Uterus (tissue), 4 donors: ENCODE measurements at places on chromosomes 3 and 15.
A peak's percentile ranks its signal among the peaks of the same experiment; 100 is the strongest.

DNA sequence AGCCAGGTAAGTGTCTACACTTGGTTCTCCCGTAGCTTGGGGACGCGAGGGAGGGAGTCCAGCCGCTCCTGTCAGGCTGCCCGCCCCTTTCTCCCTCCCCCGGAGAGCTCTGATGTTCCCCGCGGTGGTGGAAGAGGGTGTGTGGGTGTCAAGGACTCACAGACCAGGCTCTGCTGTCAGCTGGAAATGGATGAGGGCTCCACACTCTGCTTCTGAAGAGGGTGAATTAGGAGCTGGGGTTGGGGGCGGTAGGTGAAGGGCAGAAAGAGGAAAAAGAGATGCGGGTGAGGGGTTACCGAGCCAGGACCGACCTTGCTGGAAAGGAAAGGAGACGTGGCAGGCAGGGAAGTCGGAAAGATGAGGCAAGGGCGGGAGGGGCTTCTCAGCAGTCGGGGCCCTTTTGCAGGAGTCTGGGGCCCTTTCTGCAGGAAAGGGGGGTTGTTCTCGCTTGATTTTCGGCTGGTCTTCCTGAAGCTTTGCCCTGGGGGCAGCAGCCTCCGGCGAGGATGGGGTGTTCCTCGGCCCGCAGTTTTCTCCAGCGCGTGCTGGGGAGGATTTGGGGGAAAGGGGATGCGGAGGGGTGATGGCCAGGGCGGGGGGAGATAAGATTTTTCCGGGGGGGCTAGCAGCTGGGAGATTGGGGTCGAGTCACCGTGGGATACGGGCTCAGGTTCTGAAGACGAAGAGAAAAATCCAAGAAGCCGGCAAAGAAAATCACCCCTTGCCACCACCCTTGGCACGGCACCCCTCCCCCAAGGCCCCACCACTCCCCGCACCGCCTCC is 602 bp upstream of the BAHD1 start:
- peak overlapping the region; percentile 99 for H3K4me3 ChIP-seq
- H3K36me3 ChIP-seq = no peaks in the 10 kb centered on the region
- no peaks in the 10 kb centered on the region for H3K27me3 ChIP-seq
- peak; percentile 57 for DNase-seq

DNA sequence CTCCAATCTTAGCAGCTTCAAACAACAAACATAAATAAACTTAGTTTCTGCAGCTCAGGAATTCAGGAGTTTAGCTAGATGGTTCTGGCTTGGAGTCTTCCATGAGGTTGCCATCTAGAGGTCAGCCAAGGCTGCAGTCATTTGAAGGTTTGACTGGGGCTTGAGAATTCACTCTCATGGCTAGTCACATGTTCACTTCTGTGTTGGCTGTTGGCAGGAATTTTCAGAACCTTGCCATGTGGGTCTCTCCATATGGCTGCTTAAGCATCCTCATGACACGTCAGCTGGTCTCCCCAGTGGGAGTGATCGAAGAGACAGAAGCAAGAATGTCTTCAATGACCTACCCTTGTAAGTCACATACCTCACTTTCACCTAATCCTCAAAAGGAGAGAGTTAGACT is 269.2 kb upstream of the CNTN3 start:
- no peaks in the 10 kb centered on the region for H3K4me1 ChIP-seq
- no peak overlapping the region for H3K27ac ChIP-seq
- no peak overlapping the region for H3K4me3 ChIP-seq
- DNase-seq = no peak

GRCh38 chr15:67834581-67835296 is 5.1 kb downstream of the RNU6-1 start:
- no peaks in the 10 kb centered on the region for H3K36me3 ChIP-seq
- peak overlapping the region; percentile 28 for H3K4me3 ChIP-seq
- DNase-seq = no peak
- H3K27me3 ChIP-seq = peaks cover 53% of the 10 kb centered on the region

- no peaks in the 10 kb centered on the region for H3K36me3 ChIP-seq
- DNase-seq = no peak
- no peak overlapping the region for H3K27ac ChIP-seq
- H3K4me3 ChIP-seq = no peak overlapping the region
- H3K27me3 ChIP-seq = no peaks in the 10 kb centered on the region
These were observed 84.0 kb downstream of the HES1 start for GRCh38 chr3:194219826-194220410.

DNA sequence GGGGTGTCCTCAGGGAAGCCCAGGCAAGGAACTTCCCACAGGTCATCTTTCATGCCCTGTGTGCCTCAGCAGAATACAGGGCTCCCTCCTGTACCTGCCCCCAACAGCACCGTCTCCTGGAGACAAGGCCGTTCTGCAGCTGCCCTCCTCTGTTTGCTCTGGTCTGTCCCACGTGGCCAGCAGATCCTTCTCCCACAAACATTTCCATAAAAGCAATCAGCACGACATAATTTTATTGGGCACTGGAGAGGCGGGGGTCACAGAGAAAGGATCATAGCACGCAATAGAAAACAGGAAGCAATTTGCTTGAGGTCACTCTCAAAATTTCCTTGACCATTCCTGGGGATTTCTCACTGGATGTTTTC is 29.4 kb downstream of the STARD5 start:
- no peak overlapping the region for H3K4me3 ChIP-seq
- DNase-seq = no peak
- H3K4me1 ChIP-seq = no peaks in the 10 kb centered on the region
- no peak overlapping the region for H3K27ac ChIP-seq

GRCh38 chr3:908839-909238 is 184.0 kb upstream of the CNTN6 start:
- no peaks in the 10 kb centered on the region for H3K27me3 ChIP-seq
- H3K36me3 ChIP-seq = no peaks in the 10 kb centered on the region
- H3K4me1 ChIP-seq = no peaks in the 10 kb centered on the region
- no peak overlapping the region for H3K4me3 ChIP-seq

DNA sequence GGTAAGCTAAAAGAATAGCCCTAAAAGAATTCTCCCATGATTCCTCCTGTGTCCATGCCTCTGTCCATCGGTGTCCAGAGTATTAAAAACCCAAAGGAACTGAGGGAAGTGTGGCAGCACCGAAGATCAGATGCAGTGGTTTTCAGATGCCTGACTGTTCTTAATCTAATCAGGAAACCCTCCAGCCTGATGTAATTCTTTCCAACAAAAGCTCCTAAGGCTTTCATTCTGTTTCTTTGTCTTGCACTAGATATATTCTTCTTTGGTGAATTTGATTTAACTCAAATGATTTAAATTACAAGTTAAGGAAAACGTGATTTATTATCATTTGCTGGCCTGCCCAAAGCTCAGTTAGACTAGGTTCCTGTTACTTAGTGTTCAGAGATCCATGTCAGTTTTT is 71.2 kb downstream of the ARHGAP31 start:
- no peaks in the 10 kb centered on the region for H3K4me1 ChIP-seq
- H3K27me3 ChIP-seq = no peaks in the 10 kb centered on the region
- no peak overlapping the region for H3K4me3 ChIP-seq
- no peak overlapping the region for H3K27ac ChIP-seq
- no peaks in the 10 kb centered on the region for H3K36me3 ChIP-seq

DNA sequence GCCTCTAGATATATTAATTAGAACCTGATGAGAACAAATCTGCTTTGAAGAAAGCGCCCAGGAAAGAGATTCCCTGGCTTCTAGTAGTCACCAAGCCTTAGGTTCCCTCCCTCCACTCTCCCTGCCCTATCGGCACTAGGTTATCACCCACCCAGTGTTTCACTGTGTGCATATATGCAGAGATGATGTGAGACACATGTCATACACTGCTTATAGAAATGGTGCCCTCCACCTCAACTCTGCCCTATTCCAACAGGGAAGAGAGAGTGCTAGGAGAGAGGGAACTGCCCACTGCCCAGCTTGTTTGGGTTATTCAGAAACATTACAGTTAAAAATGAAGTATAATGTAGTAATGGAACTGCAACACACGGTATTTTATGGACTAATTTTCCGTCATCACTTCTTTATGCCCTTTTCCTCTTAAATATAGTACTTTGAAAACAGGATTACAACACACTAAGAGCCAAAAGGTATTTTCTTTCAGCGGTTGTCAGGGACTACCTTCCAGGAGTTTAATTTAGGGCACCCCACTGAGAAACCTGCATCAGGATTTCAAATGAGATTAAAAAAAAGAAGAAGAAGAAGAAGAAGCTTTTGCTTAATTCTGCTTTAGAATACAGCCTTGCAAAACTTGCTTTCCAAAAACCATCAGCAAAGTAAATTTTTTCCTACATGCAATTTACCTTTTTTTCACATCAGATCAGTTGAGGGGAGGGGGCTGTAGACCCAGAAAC is 55.3 kb downstream of the MEIS2 start:
- H3K4me3 ChIP-seq = no peak overlapping the region
- peak overlapping the region; percentile 18 for H3K27ac ChIP-seq
- no peak for DNase-seq
- no peaks in the 10 kb centered on the region for H3K27me3 ChIP-seq
- H3K36me3 ChIP-seq = no peaks in the 10 kb centered on the region
- peaks cover 9% of the 10 kb centered on the region for H3K4me1 ChIP-seq

GRCh38 chr3:15154326-15154725 is 51.7 kb upstream of the CAPN7 start:
- no peaks in the 10 kb centered on the region for H3K4me1 ChIP-seq
- DNase-seq = no peak
- no peak overlapping the region for H3K4me3 ChIP-seq
- no peaks in the 10 kb centered on the region for H3K27me3 ChIP-seq
- no peak overlapping the region for H3K27ac ChIP-seq
- H3K36me3 ChIP-seq = no peaks in the 10 kb centered on the region

DNA sequence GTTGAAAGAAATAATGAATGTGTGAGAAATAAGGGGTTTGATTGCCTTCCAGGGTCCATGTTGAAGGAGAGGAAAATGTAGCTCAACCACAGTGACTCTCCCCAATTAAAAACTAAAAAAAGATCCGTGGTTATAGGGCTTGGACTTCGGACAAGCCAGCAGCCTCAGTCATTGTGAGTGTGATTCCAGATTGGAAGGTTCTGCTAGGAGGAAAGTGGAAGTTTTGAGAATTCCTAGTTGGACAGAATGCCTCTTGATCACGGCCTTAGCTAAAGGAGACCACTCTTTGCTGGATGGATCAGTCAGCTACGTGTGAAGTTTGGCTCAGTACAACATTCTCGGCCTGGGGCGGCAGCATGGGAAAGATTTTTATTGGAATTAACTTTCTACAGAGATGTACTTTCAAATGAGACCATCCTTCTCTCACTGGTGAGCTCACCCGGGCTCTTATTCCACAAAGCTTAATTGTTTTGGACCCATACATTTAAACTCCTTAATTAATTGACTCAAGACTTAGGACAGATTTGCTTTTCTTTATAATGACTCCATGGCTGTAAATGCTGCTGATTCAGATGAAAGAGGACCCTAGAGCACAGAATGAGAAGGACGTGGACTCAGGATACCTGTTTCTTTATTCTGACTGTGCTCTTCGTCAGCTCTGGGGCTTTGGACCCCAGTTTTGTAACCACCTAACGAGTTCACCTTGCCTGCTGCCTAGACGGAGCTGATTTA is 27.5 kb downstream of the FLNB start:
- DNase-seq = no peak
- H3K27me3 ChIP-seq = no peaks in the 10 kb centered on the region
- no peaks in the 10 kb centered on the region for H3K36me3 ChIP-seq
- peaks cover 8% of the 10 kb centered on the region for H3K4me1 ChIP-seq

GRCh38 chr15:22786868-22787698 is 639 bp downstream of the NIPA1 start:
- no peaks in the 10 kb centered on the region for H3K4me1 ChIP-seq
- no peak for DNase-seq
- no peaks in the 10 kb centered on the region for H3K36me3 ChIP-seq
- H3K27me3 ChIP-seq = no peaks in the 10 kb centered on the region

DNA sequence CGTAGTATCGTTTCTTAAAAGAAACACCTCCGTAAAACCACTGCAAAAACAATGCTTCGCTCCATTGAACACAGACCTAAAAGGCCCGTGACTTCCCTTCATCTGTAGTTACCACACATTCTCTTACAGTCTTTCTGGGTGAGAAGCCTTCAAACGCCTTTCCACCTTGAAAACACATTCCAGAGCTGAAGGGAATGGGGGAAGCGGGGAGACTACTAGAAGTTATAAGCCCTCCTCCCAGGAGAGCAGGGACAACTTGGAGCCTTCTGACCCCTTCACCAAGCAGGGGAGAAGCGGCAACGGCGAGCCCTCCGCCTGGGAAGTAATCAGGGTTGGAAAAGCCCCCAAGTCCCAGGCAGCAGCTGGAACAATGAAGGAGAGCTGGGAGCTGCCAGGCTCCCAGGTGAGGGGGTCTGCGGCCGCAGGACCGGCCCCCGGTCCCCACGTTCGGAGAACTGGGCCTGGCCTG is 461 bp downstream of the SECISBP2L start:
- H3K36me3 ChIP-seq = no peaks in the 10 kb centered on the region
- no peaks in the 10 kb centered on the region for H3K27me3 ChIP-seq
- DNase-seq = peak; percentile 16
- peak overlapping the region; percentile 88 for H3K4me3 ChIP-seq

GRCh38 chr3:129703913-129704312 is 97.4 kb upstream of the PLXND1 start:
- no peaks in the 10 kb centered on the region for H3K4me1 ChIP-seq
- no peaks in the 10 kb centered on the region for H3K36me3 ChIP-seq
- DNase-seq = no peak
- H3K27me3 ChIP-seq = no peaks in the 10 kb centered on the region
- no peak overlapping the region for H3K27ac ChIP-seq
- no peak overlapping the region for H3K4me3 ChIP-seq

DNA sequence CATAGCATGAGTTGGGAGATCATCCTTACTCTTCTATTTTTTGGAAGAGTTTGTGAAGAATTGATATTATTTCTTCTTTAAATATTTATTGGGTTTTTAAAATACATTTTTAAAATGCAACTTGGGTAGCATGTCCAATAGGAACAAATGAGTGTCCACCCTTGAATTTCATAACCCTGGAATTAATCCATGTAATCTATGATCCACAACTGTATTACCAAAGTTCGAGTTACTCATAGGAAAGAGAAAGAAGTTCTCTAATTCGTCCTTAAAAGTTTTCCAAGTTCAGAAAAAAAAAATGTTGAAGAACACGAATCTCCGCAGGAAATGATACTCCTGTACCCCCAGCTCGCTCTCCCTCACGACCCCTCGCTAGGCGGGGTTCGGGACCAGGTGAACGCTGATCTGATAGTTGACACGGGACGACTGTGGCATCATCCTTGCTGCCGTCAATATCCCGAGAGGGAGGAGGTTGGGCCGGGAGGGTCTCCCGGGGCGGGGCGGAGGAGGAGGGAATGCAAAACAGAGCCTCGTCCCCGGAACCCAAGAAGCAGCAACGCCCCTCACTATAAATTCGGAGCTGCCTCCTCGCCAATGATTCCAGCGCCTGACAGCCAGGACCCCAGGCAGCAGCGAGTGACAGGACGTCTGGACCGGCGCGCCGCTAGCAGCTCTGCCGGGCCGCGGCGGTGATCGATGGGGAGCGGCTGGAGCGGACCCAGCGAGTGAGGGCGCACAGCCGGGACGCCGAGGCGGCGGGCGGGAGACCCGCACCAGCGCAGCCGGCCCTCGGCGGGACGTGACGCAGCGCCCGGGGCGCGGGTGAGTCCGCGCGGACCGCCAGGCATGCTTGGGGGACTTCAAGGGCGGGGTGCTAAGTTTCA is at the start of gene AGTR1:
TSS of gene AGTR1 (plus strand) at position 598 of the 884 bp plus-strand sequence. CDS start 43,133 bp downstream, outside the sequence.
- H3K27me3 ChIP-seq = no peaks in the 10 kb centered on the region
- no peaks in the 10 kb centered on the region for H3K4me1 ChIP-seq
- DNase-seq = peak; percentile 34
- H3K4me3 ChIP-seq = peak within 1 kb of the TSS; percentile 38

- H3K36me3 ChIP-seq = no peaks in the 10 kb centered on the region
- no peak overlapping the region for H3K27ac ChIP-seq
- no peaks in the 10 kb centered on the region for H3K4me1 ChIP-seq
- DNase-seq = no peak
- no peaks in the 10 kb centered on the region for H3K27me3 ChIP-seq
These were observed 35.1 kb downstream of the APBA2 start for GRCh38 chr15:28920781-28921331.

- no peak overlapping the region for H3K27ac ChIP-seq
- H3K36me3 ChIP-seq = no peaks in the 10 kb centered on the region
- no peak overlapping the region for H3K4me3 ChIP-seq
- no peaks in the 10 kb centered on the region for H3K27me3 ChIP-seq
- H3K4me1 ChIP-seq = no peaks in the 10 kb centered on the region
These were observed 154.2 kb downstream of the RAB11A start for GRCh38 chr15:66023311-66023972.
